ENCODE measurements at places on chromosomes 5 and 9.

- no peak for DNase-seq
These were observed 58.1 kb downstream of the TSSK1B start for GRCh38 chr5:113376640-113377039.

DNA sequence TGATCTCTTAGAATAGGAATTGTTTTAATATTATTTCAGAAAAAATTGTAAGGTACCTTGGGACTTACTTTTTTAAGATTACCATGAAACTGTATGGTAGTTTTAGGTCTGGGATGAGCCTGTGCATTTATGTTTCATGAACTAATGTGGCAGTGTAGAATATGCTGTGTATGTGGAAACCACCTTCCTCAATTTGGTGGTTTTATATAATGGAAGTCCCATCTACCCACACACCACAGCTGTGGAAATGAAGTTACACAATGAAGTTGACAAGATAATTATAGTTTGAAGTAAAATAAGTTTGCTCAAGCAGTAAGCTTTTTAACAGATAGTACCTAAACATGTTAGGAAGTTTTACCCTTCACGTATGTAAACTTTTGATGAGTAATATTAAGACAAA, 24.4 kb downstream of the WDR36 start:
- no peak for DNase-seq

- DNase-seq = no peak
These were observed 16.3 kb downstream of the PAM start for GRCh38 chr5:102771435-102771834.

DNA sequence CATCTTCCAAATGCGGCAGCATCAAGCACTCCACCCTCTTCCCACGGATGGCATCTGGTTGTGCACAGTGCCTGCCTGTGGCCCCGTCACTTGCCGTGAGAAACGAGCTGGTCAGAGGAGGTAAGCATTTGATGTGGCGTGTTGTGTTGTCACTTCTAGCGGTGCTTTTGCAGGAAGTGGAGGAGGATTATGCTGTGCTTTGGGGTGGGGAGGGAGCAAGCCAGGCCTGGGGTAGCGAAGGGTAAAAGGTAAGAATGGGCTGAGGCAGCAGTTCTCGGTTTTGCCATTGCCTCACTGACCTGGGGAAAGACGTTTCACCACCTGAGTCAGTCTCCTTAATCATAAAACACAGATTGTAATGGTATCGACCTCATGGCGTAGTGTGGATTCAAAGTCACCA, 2.3 kb upstream of the POMT1 start:
- no peak for DNase-seq

GRCh38 chr5:146965761-146966659, 87.5 kb upstream of the PPP2R2B start:
- peak; percentile 26 for DNase-seq

GRCh38 chr5:107395632-107396350, 274.9 kb downstream of the EFNA5 start:
- peak; percentile 57 for DNase-seq

DNA sequence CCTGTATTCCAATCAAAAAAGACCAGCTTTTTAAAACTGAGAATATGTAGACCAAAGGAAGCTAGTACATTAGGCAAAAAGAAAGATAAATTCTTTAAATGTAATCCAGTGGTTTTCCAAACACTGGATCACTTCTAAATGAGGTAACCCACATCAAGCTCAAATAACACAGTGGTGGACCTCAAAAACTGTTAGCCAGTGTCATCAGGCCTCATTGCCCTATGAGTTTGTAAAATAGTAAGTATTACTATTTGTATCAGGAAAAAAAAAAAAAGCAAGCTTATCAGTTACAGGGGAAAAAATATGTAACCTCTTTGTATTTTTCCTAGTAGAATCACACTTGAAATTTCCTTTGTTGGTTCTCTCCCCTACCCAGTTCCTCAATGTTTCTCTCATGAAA, 6.7 kb downstream of the MTX3 start:
- no peak for DNase-seq

- DNase-seq = peak; percentile 19
These were observed 32.2 kb downstream of the ALDH7A1 start for GRCh38 chr5:126562823-126563222.

DNA sequence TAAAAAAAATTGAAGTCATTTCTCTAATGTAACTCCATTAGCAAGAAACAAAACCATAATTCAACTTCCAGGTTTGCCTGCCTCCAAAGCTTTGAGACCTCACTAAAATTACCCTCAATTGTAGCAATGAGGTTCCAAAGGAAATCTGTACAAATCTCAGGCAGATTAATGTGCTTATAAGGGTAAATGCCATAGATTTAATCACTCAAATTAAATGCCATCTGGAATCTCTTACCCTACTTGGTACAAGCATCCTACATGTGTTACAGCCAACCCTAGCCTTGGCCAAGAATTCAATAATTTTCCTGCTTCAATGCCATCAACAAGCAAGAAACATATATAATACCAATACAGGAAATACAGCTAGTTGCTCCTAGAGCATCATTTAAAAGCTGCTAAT, 452.8 kb downstream of the RAB3C start:
- DNase-seq = no peak

GRCh38 chr5:31148959-31149475, 44.5 kb upstream of the CDH6 start:
- no peak for DNase-seq

DNA sequence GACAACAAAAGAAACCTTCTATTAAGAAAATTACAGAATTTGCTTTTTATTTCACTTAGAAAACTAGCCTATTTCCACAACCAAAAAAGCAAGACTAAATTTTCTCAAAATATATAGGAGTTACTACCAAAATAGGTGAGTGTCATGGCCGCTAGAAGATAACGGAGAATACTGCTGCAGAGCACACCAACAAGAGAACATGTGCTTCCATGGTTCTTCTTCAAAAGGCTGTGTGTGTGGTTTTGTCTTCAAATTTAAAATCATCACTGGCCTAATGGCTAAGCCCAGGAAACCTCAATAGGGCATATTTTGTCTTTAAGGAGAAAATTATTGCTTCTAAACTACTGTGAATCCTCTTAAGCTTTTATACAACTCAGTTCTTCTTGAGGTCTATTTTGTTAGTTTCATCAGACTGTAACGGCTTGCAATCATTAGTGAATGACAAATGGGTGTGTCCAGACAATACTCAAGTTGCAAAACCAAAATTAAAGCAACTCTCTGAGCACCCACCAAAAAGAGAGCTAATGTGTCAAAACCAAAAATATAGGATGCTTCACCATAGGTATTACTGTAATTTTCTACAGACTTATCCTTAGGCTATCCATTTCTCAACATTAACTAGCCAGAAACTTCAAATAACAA, 3.3 kb downstream of the SETX start:
- no peak for DNase-seq

- DNase-seq = no peak
These were observed 26.6 kb downstream of the MYO10 start for GRCh38 chr5:16909464-16909863.

DNA sequence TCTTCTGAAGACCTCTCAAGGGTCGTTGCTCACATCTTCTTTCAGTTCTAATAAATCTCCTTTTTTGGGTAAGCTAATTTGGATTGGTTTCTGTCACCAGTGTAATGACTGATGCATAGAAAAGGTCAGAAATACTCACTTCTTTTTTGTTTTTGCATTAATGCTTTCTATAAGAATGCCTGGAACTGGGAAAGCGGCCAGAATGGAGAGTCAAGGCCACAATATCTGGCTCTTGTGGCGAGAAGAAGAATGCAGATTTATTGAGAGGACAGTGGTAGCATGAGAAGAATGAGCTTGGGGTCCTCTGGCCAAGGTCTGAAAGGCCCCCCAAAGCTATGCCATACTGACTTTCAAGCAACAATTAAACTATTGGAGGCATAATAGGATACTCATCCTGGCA, 88.0 kb upstream of the SLC12A2 start:
- DNase-seq = no peak

DNA sequence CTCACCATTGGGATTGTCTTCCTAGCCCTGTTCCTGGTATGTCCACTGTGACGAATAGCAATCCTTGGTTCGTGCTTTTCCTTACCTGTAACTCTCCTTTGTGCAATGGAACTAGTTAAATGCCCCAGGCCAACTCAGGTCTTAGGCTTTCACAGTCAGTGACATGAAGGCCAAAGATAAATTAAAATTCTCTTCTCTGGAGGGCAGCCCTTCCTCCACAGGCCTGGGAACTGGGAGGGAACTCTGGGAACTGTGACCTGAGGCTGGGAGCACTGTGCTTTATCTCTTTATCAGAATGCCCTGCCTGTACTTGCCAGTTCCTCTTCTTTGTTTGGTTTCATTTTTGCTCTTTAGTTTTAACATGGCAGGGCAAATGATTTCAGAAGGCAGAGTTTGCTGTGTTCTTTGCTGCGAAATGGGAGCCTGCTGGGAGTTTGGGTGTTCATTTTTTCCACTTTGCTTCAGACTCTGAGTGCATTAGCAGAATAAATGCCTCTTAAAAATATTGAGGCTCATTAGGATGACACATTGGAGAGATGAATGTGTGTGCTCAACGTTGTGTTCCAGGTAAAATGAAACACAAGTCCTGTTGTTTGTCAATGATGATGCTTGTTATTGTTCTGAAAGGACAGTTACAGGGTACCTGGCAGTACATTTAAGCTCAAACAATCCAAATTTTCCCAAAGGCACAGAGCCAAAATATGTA, 118.1 kb downstream of the NUDT12 start:
- no peak for DNase-seq

DNA sequence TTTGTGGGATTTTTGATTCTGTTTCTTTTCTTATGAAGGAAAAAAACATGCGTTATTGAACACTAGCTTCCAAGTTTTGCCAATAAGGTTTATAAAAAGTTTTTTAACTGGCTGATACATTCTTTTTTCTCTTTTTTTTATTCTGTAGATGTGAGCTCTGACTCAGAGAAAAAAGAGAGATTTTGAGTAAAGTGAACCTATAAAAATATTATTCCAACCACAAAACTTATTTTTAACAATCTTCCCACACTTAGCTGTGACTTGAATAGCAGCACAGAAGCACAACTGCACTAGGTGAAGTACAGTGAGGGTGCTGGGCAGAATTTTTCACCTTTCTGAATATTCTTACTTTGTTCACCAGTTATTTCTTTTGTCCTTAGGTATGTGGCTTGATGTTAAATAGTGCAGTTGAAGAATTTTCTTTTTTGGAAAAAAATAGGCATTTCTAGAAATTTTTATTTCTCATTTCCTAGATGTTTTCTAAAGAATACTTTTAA, 41.6 kb downstream of the CHSY3 start:
- no peak for DNase-seq

DNA sequence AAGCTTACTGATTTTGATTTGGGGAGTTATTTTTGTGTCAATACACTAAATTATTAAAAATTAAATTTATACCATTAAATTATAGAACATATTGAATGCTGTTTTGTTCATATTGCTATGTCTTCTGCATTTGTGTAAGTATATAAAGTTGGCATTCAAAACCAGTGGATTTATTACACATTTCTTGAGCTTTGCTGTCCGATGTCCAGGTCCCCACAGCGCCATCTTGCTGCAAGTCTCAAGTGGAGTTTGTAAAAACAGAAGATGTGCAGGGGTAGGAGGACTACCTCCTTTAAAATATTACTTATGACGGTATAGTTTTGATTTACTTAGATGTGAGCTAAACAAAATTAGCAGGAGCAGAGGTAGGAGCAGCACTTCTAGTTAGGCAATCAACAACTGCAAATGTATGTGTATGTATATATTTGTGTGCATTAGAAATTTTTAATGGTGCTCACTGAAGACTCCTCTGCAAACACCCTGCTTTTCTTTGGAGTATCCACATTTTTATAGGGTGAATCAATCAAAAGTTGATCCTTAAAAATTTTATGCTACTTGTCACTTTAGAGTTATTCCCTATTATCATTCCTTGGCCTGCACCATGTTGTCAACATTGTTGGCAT, 37.4 kb downstream of the CPEB4 start:
- DNase-seq = no peak

- DNase-seq = no peak
These were observed 54.6 kb upstream of the ELL2 start for GRCh38 chr5:96016216-96016615.
